ENCODE measurements at places on chromosomes 2 and 18.
A peak's percentile ranks its signal among the peaks of the same experiment; 100 is the strongest.

GRCh38 chr2:189797902-189798301, 13.7 kb downstream of the PMS1 start:
- DNase-seq: no peak

GRCh38 chr18:79736846-79737245, 57.2 kb downstream of the CTDP1 start:
- DNase-seq: no peak

DNA sequence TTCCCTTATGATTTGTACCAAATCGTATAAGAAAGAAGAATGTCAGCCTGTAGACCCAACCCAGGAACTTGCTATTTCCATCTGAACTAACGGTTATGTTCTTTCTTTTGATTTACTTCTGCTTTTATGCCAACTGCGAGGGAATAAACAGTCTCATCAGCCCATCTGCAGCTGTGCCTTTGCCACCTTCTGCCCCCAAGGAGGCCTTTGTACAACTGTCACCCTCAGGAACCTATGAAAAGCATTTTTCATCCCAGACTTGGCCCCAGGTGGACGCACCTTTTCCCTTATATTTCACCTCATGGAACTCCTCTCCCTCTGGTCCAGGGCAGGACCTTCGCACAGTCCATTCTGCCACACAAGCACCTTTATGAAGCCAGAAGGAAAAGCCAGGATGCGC, 109.8 kb downstream of the AOX1 start:
- DNase-seq: no peak

DNA sequence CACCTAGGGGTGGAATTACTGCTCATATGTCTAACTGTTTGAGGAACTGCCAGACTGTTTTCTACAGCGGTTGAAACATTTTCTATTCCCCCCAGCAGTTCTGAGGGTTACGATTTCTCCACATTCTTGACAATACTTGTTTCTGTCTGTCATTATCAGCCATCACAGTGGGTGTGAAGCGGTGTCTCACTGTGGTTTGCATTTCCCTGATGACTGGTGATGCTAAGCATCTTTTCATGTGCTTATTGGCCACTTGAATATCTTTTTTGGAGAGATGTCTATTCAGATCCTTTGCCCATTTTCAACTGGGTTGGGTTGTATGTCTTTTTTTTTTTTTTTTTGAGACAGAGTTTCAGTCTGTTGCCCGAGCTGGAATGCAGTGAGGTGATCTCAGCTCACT, 63.0 kb downstream of the ADNP2 start:
- DNase-seq: no peak

DNA sequence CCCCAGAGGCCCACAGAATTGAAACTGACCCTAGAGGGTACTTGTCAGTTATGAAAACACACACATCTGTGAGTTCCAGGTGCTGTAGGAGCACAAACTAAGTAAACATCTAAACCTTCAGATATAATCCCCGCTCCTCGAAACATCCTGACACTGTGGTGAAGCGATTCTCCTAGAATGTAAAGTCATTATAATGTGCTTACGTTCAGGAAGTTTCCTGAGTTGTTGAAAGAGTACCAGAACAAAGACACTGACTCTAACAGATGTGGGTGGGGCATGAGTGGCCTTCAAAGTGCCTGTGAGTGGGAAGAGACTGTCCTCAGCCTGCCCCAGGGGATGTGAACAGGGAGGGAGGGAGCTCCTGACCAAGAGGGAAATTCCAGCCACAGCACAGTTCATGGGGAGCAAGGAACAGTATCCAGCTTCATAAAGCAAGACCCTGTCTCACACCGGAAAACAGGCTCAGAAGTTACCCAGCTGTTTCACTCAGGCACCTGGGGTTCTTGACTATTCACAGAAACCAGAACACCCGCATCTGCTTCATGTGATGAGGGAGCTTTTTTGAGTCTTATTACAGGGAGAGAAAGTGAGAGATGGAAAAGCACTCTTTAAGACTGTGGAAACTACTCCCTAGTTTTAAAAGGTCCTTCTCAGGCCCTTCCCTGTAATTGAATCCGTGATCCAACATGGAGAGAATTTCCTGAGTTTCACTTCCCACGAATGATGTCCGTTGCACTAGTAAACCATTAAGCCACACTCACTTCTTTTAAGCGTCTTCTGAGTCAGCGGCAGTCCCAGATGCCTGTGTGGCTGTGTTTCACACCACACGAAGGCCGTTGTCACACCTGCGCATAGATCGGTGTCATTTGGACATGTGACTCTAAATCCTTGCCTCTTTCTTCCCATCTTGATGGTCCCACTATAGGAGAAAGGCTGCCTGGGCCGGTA, 88.6 kb upstream of the EML6 start:
- DNase-seq: peak; percentile 87

DNA sequence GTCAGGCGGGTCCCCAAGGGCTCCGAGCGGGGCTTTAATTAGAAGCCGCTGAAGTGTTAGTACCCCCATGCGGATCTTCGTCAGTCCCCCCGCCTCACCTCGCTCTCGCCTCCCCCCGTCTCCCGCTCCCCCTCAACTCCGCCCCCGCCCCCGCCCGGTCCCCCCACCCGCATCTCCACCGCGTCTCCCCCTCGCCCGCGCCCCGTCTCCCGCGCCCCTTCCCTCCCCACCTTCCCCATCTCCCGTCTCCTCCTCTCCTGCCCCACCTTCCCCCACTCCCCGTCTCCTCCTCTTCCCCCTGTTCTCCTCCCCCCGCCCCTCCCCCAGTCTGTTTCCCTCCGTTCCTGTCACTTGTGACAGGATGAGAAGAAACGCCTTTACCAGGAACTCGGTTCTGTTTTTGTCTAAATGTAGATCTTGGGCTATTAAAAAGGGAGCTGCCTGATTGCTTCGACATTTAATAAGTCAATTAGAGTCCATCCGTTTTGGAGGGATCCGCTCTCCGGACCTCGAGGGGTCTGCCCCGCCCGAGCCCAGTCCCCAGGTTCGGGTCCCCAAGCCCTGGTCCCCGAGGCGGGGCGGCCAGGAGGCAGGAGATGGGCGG, 969 bp upstream of the ALKAL2 start:
- DNase-seq: no peak

DNA sequence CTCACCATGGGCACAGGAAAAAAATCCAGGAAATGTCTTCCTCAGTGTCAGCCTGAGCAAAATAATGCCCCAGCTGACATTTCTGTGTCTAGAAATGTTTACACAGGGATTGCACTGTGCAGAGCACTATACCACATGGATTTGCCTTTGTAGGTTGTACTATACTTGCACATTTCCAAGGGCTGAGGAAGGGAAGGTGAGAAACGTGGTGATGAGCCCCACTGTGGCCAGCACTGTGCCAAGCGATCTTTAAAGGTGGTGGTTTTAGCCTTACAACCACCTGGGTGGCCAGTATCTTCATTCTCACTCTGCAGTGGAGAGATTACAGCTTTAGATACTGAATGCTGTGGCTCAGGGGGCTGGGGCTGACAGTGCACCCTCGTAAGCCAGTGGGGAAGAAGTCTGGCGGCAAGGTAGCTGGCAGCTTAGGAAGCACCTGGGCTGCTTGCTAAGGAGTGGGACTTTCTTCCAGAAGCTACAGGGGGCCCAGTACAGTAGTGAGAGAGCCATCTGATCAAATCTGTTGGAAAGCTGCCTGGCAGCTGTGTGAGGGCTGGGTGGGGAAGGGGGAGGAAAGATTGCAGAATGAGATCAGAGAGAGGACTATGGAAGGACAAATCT, 81.4 kb upstream of the MSH2 start:
- no peak for DNase-seq

- peak; percentile 41 for DNase-seq
Measured at GRCh38 chr18:44507729-44508325, 172.9 kb upstream of the SETBP1 start.
